Fibroblast of skin of right quadriceps (primary cell): ENCODE measurements at places on chromosomes 3 and 15.

GRCh38 chr15:75573648-75574384, 5.3 kb downstream of the PTPN9 start:
- DNase-seq, result no peak

DNA sequence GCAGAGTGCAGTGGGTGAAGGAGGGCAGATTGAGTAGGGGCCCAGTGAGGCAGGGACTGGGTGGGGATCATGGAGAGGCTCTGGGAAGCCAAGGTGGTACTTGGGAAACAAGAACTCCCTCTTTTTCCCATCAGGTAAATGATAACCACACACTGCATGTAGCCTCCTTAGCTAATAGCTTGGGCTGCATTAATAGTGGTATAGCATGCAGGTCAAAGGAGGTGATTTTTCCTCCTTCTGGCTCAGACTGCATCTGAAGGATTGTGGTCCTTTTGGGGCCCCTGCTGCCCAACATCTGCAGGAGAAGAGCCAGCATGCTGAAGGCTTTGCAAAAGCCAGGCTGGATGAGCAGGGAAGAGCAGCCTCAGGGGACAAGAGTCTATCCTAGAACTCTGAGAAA, 45.4 kb downstream of the PPCDC start:
- no peak for DNase-seq

GRCh38 chr15:74396445-74397238, 29.2 kb upstream of the CYP11A1 start:
- DNase-seq, result peak; percentile 86

- DNase-seq, result no peak
These were observed 10.6 kb upstream of the ATP2B2 start for GRCh38 chr3:10515884-10516495.

- no peak for DNase-seq
These were observed 61.0 kb downstream of the GPR160 start for GRCh38 chr3:170098753-170099152.

GRCh38 chr15:64443747-64444621, 16.4 kb upstream of the ZNF609 start:
- peak; percentile 90 for DNase-seq

DNA sequence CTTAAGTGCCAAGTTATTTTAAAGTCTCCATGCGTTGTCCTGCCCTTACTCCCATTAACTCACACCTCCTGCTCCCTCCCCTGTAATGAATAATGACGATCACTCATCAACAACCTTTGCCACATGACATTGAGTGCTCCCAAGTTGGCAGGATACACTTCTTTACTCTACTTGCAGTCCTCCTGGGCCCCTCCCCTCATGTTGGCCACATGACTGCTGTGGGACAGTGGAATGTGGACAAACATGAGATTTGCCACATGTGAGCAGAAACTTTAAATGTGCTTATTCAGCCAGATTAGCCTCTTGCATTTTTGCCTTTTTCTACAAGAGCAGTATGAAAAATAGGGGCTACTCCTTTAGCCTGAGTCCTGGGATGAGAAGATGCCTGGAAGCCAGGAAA, 167.9 kb downstream of the DCLK3 start:
- DNase-seq, result no peak
